Stimulated activated CD4-positive, alpha-beta T cell treated with anti-CD3 and anti-CD28 coated beads, Interleukin-2, amount 100 ng/mL, for 4 hours (primary cell): ENCODE measurements at places on chromosomes 2 and 18.

DNA sequence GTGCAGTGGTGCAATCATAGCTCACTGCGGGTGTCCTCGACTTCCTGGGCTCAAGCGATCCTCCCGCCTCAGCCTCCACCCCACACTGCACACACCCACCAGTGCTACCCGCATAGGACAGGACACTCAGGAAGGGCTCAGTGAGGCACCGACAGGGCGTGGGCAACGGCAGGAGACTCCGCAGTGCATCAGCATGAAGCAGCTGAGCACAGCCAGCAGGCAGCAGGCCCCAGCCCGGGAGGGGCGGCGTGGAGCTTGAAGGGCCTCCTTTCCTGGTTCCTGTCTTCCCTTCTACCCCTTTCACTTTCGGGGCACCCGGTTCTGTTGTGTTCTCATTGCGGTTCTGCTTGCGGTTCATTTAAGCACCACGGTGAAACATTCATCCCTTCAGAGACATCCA is 89.8 kb downstream of the ZNF516 start:
- no peak for DNase-seq

DNA sequence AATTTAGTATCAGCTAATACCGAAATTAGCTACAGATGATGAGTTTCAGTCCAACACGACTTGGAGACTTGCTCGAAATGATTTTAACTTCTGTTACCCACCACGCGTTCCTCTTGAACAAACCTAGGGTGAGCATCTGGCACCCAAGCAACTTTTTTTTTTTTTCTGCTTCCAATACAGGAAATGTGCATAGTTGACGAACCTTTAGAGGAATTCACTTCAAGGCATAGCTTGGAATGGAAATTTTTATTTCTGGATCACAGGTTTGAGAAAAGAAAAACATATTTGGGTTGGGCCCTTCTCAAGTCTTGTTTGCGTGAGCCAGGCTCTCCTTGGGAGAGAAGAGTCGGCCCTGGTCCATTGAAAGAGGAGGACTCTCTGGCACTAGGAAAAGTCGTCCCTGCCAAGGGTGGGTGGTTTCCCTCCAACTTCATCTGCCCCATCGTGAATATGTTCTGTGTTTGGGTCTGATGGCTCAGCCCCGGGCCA is 37.4 kb upstream of the RPL31 start:
- no peak for DNase-seq

- DNase-seq: no peak
Measured at GRCh38 chr2:156118753-156119416, 213.6 kb downstream of the NR4A2 start.

DNA sequence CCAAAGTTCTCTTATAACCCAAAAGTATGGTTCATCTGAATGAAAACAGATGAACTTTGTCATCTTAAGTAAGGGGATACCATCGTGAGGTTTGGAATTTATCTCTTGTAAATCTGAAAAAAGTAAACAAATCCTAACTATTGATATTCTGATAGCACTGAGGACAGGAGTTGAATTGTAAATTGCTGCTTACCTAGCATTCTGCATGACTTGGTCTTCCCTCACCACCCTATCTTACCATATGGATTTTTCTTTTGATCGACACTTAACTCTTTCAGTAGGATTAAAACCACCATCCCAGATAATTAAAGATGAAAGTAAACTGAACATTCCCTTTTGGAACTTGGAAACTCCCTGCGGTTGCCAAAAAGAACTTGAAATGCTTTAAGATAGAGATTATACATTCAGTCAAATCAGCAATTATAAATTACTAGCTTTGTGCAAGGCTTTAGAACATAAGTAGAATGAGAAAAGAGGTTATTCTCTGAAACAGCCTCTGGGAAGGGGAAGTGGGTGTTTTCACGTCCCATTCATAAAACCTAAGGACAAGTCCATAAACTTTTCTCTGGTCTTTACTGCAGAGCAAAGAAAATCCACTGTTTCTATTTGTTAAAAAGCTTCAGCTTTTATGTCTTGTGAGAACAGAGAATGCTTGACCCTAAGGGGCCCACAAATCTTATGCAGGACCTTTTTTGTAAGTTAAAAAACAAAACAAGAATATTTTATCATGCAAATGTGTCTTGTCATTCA is 49.7 kb upstream of the ZNF397 start:
- no peak for DNase-seq

- no peak for DNase-seq
Measured at GRCh38 chr2:96111823-96112500, 4.4 kb downstream of the ADRA2B start.

GRCh38 chr2:49289711-49290110 is 135.4 kb upstream of the FSHR start:
- DNase-seq: no peak

- no peak for DNase-seq
Measured at GRCh38 chr2:68870215-68870614, 982 bp downstream of the BMP10 start.

DNA sequence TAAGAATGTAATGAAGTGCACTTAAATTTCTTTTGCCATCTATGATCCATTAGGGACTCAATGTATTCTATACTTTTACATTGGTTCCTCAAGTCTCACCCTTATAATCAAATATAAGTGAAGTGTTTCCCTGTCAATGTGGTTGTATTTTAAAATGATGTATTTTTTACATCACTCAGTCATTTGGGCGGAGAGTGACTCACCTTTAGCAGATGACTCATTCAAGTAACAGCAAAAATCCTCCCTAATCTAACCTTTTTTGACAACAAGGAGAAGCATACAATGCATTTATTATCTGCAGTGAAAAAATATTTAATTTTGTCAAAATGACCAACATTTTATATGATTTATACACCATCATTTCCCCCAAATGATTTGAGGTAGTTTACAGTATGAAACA is 94.4 kb downstream of the FANCL start:
- peak; percentile 10 for DNase-seq

DNA sequence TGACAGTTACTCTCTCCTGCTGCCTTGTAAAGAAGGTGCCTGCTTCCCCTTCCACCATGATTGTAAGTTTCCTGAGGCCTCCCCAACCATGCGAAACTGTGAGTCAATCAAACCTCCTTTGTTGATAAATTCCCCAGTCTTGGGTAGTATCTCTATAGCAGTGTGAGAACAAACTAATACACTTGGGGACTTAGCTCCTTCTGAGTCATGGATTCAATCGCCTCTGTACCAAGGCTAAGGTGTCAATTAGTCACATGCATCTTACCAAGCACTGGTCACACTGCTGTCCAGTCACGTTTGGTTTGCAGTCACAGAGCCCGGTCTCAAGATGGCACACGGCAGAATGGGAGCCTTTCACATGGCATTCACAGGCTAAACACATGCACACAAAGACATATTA is 100.6 kb downstream of the LAMA1 start:
- DNase-seq: no peak

- no peak for DNase-seq
Measured at GRCh38 chr2:96493072-96493471, 12.1 kb downstream of the NEURL3 start.

- DNase-seq: no peak
Measured at GRCh38 chr2:192809173-192809572, 614.4 kb upstream of the TMEFF2 start.

DNA sequence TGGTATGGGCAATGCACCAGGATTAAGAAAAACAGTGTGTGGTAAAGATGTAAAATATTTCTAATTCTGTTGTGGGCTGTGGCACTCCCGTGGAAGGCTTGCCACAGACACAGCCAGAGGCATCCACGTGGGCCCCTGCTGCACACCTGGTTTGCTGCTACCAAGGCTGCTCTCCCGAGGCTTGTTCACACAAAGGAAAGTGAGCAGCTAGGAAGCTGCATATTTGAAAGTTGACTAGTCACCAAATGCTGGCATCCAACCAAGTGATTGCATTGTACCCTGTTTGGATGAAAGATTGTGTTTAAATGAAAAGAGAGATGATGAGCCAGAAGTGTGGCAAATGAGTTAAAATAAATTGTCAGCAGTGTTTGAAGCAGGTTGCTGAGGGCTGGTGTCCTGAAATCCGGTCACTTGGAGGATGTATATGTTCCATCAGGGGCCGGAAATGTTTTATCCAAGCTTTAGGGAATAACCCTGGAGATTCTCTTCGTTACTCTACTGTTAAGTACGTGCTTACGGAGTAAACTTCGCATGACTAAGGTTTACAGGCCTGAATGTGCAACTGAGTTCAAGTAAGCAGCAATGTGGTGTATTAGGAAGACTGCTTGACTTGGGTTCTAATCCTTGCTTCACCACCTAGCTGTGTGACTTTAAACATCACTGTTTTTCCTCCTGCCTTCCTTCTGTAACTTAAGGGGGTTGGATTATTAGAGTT is 86.1 kb downstream of the MSH2 start:
- DNase-seq: no peak

- no peak for DNase-seq
Measured at GRCh38 chr2:230900336-230900995, 24.6 kb downstream of the GPR55 start.

DNA sequence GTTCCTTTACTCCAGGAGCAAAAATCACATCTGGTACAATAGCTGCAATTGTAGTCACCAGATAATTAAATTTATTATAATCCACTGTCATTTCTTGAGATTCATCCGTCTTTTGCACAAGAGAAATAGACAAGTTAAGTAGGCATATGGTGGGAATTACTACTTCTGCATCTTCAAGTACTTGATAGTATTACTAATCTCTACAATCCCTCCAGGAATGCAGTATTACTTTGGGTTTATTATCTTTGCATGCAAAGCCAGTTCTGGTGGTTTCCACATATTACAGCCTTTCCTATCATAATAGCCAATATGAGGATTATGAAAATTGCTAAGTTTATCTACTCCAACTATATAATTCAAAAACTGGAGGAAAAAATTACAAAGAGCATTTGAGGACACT is 254.1 kb downstream of the IKZF2 start:
- DNase-seq: no peak

DNA sequence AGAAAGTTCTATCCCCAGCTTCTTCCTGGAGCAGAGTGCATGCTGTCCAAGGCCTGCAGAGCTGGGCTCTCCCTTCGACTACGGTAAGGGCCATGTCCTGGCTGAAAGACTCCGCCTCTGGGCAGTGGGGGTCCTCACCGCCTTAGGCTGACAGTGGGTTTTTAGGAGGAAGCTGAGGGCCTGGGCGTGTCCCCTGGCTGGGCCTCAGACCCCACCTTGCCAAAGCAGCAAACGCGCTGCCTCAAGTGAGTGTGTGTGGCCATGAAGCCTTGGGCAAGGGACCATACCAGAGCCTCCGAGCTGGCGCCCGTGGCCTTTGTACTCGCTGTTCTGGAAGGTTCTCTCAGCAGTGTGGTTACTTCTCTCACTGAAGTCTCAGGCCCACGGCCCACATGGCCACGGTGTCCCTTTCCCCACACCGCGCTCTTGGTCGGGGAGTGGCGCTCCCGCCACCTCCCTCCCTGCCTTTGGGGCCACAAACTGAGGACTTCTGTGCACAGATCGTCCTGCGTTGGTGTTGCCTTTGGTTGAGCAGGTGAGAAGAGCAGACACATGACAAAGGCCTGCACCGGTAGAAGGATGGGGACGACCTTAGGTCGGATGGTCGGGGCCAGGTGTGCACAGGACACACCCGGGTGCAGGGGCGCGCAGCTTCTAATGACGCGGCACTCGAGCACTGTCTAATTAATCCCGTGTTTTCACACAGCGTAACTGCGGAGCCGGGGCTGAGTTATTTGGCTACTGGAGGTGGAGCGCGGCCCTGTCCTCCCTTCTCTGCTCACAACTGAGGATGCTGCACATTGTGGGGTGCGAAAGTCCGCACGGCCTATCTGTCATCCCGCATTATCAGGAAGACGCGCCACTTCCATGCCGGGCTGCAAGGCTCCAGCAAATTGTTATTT is 121.6 kb downstream of the PTGR3 start:
- DNase-seq: no peak

DNA sequence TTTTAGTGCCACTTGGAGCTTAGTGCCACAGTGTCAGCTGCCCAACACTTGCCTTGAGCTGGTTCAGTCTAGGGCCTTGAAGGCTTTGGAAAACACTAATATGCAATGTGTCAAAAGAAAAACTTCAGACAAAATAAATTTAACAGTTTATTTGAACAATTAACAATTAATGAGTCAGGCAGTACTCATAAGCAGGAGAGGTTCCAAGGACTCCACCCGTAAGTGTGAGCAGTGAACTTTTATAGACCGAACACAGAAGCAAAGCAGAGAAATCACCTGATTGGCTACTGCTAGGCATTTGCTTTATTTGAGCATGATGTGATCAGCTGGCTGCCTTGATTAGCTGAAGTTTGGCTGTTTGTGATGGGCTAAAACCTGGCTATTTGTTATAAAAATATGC is 49.5 kb upstream of the TBC1D8 start:
- no peak for DNase-seq

- DNase-seq: no peak
Measured at GRCh38 chr2:41972819-41973218, 75.0 kb upstream of the PKDCC start.

DNA sequence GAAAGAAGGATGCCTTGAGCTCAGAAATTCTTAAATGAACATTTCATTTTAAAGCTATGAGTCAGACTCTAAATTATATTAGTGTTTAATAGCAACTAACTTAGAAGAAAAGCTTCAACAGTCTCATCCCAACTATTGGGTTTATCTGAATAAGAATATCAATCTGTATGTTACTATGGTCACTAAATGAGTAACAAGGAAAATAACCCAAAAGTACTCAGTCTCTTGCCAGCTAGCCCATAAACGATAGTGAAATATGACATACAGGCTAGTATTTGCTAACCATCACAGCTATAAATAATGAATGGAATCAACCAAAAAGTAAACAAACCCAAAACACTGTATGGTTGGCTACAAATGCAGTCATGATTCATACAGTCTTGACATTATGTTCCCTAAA is 174.9 kb downstream of the RAB3GAP1 start:
- DNase-seq: no peak

DNA sequence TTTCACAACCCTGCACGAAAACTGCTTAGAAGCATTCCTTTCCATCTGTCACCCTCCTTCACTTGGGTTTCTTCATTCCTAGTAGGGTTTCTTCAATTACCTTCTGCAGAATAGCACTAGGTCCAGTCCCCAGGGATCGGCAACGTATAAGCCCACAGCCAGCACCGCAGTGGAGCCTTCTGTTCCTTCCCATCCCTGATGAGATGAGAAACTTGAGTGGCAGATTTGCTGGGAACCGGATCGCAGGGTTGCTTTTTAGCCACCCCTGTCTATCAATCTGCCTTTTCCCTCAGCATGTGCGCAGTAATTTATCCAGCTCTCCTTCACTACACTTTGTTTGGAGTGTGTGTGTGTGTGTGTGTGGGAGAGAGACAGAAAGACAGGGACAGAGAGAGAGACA is 94.2 kb downstream of the CD8B2 start:
- DNase-seq: no peak

- DNase-seq: no peak
Measured at GRCh38 chr18:50181590-50181989, 13.4 kb downstream of the MYO5B start.

GRCh38 chr2:36711741-36712314 is 15.3 kb downstream of the VIT start:
- no peak for DNase-seq

GRCh38 chr2:9812945-9813311 is 30.3 kb upstream of the TAF1B start:
- DNase-seq: no peak
